ENCODE measurements at places on chromosomes 1 and 21.

GRCh38 chr1:16644193-16644481, 22.6 kb downstream of the RNU1-3 start:
- no peak for DNase-seq

GRCh38 chr1:39800471-39800835, 11.8 kb upstream of the BMP8B start:
- no peak for DNase-seq

DNA sequence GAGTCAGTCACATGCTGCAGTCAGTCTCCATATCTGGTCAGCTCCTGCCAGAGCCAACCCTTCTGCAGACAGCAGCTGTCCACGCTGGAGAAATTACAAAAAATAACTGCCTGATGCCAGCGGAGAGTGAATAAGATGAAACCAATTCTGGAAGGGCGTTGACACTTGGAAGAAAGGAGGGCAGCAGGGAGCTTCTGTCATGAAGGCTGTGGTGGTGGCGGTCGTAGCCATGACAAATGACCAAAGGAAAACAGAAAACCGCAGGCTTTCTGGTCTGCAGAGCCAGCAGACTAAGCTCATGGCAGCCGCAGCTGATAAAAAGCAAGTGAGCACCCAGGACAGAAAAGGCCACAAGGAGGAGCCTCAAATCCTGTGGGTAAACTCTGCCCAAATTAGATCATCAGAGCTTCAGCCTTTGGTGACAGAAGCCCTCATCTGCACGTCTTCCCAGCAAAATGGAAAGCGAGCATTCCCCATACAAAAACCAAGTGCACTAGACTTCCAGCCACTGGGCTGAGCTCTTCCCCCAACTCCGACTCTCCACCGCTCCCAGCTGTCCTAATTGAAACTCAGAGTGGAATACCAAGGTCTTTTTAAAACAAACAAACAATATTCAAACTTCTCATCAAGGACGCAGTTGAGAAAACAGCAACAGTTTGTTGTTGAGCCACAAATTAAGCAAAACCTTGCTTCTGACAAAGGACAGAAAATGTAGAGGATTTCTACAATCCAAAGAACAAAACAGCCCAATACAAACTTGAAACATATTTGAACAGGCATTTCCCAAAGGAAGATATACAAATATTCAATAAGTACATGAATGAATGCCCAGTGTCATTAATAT, 28.7 kb downstream of the RSPH1 start:
- peak; percentile 88 for DNase-seq

DNA sequence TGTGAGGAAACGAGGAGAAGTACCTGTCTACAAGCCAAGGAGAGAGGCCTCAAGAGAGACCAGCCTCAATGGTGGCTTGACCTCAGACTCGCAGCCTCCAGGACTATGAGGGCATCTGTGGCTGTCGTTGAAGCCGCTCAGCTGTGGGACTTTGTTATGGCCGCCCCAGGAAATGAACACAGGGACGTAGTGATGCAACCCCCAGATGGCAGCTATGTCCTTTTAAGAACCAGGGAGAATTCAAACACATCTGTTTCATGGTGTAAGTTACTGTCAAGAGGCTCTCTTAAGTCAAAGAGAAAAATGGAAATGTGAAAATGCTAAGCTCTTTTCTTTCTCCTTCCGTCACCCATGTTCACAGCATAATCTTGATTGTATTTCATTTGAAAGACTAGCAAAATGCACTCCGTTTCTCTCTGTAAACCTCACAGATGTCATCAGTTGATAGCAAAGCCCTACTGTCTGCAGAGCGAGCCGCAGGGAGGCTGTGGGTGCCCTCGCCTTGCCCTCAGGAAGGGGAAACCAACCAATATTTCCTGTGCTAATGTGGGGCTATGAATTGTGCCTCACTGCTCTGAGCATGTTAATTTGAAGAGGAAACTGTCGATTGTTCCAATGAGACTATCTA, 21.3 kb downstream of the UBASH3A start:
- DNase-seq = no peak

- DNase-seq = peak; percentile 73
Measured at GRCh38 chr21:39518055-39518846, 66.5 kb downstream of the SH3BGR start.

GRCh38 chr1:205537386-205538018, 33.0 kb downstream of the CDK18 start:
- DNase-seq = no peak

Data from Daoy (cell line).